ENCODE measurements at places on chromosomes 13 and 19.

- DNase-seq: no peak
Observed at GRCh38 chr19:38036707-38037611, 130.0 kb downstream of the SIPA1L3 start.

DNA sequence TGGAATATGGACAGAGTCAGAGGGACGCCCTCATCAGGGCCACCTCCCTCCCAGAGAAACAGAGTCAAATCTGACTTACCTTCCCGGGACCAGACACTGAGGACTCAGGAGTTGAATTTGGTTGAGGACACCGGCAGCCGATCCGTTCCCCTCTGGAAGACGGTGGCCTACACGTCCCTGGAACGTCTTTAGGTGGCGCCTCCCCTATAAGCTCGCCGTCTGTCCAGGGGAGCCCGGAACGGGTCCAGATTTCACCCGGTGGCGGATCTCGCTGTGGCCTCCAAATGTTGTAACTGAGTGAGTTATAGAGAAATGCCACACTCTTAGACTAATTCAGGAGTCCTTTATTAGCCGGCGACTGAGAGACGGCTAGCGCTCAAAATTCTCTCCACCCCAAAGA is 9.0 kb downstream of the TNFSF14 start:
- DNase-seq: no peak

DNA sequence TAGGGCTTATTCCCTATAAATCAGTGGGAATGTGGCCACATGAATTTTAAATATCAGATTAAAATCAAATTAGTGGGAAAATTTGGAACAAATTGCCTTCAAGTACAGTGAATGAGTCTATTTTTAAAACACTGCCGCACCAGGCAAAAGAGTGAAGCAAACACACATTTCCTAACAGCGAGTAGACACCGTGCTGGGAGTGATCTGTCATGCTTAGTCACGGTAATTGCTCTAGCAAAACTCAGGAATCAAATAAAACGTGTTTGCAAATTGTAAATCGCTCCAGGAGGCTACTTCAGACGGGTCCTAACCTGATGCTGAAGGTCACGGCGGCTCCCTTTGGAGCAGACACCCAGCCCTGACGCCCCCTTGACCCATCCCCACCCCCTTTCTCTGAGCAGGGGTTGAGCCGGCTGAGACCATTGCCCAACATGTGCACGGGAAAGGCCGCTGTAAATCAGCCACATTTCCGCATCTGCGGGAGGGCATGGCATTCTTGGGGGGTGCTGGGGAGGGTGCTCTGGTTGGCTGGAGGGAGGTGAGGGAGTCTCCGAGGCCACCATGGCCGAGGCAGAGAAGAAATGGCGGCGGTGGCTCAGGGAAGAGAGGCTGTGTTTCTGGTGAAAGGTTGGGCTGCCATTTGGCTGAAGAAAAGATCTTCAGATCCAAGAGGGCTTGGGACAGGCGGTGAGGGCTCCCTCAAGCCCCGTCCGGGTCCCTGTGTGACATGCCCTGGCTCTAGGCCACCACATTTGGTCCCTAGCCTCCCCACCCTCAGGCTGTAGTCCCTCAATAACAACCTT is 8.9 kb downstream of the CEBPA start:
- no peak for DNase-seq

GRCh38 chr19:49676136-49676783 is 811 bp upstream of the PRMT1 start:
- peak; percentile 80 for DNase-seq

DNA sequence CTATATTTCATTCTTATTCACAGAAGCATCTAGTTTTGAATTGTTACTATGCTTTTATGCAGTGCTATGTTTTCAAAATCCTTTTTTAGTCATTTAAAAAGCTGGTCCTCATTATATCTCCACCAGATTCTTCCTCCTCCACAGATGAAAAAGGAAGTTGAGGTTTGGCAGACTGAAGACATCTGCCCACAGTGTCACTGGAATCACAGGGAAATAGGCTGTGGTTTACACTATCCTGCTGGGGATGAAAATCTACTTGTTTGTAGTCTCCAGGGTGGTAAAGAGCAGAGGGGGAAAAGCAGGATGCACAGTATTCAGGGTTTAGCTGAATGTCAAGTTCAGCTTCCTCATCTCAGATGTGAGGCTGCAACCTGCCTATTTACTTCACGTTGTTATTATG is 351.2 kb downstream of the DNAJC15 start:
- no peak for DNase-seq

GRCh38 chr13:93398167-93399035 is 171.8 kb downstream of the GPC6 start:
- DNase-seq: no peak

DNA sequence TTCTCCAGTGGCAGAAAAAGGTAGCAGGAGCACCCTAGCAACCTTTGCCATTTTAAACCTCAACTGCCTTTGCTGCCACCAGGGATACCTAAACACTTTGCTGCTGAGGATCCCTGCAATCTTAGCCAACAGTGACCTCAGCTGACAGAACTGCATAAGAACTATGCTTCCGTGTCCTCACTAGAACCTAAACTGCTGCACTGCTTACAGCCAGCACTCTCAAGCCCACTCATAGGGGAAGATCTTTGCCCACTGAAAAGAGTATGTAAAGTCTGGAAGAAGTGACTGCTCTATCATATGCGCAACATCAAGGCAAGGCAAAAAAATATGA is 270.0 kb upstream of the PCDH20 start:
- peak; percentile 5 for DNase-seq

DNA sequence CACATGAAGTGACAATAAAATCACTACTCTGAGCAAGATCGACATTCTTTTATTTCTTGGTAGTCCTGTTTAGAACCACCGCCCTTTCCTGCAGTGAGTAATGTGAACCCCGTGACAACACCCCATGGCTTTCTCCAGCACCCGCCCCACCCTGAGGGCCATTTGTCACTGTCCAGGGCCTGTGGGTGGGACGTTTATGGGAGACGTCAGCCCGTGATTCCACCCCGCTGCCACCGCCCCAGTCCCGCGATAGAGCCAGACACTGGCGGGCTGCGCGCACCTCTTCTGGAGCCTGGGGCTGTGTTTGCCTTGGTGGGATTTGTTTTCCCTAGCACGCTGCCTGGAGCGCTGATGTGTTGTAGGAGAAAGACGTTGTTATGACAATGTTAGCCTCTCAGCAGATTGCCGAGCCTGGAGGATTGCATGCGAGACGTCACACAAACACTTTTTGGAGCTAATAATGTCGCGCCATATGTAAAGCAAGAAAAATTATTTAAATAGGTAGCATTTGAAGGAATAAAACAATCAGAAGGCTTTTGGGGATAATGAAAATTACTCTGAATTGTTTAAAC is 263.7 kb downstream of the TEX29 start:
- DNase-seq: peak; percentile 72

- DNase-seq: no peak
Observed at GRCh38 chr13:113883921-113884804, 20.3 kb upstream of the GAS6 start.

DNA sequence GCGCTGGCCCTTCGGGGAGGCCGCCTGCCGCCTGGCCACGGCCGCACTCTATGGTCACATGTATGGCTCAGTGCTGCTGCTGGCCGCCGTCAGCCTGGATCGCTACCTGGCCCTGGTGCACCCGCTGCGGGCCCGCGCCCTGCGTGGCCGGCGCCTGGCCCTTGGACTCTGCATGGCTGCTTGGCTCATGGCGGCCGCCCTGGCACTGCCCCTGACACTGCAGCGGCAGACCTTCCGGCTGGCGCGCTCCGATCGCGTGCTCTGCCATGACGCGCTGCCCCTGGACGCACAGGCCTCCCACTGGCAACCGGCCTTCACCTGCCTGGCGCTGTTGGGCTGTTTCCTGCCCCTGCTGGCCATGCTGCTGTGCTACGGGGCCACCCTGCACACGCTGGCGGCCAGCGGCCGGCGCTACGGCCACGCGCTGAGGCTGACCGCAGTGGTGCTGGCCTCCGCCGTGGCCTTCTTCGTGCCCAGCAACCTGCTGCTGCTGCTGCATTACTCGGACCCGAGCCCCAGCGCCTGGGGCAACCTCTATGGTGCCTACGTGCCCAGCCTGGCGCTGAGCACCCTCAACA is 1.2 kb downstream of the F2RL3 start:
- no peak for DNase-seq

DNA sequence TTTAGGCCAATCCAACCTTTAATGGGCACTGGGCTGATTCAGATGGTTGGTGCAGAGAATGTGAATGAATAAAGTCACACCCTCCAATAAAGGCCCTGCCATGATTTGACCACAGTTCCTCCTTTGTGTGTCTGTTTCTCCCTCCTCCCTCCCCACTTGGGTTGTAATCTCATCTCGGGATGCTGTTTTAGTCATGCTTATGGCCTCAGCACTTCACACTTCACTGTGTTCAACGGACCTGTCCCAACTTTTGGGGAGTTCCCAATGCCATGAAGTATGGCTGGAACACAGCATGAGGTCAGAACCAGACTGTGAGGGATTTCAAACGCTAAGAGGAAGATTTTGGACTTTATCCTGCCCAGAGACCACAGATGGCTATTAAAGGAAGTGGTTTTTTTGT is 5.6 kb upstream of the RAB8A start:
- no peak for DNase-seq

GRCh38 chr13:50721672-50721992 is 121.9 kb downstream of the DLEU7 start:
- DNase-seq: no peak

DNA sequence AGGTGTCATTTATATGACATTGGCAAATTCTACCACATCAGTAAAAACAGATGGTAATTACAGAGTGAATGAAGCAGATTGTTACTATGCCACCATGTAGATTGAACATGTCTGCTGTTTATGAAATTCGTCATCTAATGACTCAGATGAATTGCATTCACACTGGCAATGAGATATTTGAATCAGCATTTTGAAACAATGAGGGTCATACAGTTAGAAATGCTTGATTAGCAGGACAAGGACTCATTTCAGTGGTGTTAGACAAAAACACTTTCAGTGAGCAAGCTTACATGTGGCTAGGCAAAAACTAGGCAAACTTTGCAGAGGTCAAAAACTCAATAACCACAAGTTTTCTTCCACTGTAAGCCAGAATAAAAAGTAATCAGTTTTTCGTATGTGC is 1165.0 kb downstream of the SLITRK1 start:
- no peak for DNase-seq

DNA sequence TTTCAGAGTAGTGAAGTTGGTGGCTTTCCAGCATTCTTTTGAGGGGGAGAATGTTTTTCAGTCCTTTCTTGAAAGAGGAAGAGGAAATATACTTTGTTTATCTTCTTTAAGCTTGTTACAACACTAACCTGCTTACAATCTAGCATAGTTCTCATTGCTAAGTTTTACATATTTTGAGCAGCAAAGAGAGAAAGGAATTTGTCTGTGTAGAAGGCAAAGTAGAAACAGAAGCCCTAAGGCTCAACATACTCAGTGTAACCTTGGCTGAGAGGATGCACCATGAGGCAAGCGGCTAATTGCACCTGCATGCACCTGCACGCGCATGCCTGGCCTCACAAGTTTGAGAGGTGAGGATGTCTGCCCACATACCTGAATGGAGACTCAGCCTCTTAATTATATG is 2.2 kb downstream of the FRY start:
- DNase-seq: no peak

DNA sequence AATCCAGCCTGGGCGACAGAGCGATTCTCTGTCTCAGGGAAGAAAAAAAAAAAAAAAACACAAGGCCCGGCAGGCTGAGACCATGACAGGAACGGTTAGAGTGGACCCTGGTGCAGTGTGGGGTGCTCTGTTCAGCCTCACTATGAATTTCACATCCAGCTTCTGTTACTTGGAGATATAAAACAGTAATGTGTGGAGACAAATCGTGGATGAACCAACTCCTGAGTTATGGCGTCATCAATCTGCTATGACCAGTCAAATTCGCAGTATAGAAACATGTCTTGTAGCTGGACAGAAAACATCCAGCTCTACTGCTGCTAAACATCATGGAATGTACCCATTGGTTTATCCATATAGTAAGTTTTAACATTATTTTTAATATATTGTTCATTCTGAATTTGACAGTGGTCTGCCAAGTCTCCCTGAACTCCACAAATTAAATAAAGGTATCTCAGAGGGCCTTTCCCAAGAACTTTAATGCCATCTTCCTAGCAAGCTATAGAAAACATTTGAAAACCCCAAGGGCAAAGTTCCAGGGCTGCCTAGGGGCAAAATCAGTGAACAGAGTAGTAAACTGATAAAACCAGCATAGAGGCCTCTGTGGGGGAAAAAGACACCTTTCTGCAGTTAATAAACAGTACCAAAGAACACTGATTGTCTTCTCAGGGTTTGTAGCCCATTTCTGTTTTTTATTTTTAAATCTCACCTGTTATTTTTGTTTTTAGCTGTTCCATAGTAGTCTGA is 75.8 kb downstream of the LRCH1 start:
- DNase-seq: no peak

- DNase-seq: no peak
Observed at GRCh38 chr13:42821437-42821836, 40.1 kb downstream of the FAM216B start.

DNA sequence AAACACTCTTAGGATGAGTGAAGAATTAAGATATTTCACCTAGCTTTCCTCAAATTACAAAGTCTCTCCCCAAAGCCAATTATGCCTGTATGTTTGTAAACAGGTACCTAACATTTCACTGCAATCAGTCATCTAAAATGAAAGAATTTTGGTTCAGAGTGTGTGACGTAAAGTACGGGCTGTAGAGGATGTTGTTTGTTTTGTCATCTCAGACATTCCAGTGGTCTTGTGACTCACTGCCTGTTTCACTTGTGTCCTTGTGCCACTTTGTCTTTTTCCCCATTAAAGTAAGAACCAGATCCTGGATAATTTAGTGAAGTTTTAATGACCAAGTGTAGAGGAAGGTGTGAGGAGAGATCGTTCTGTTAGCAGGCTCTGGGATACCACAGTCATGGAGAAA is 28.6 kb upstream of the EID2 start:
- no peak for DNase-seq

DNA sequence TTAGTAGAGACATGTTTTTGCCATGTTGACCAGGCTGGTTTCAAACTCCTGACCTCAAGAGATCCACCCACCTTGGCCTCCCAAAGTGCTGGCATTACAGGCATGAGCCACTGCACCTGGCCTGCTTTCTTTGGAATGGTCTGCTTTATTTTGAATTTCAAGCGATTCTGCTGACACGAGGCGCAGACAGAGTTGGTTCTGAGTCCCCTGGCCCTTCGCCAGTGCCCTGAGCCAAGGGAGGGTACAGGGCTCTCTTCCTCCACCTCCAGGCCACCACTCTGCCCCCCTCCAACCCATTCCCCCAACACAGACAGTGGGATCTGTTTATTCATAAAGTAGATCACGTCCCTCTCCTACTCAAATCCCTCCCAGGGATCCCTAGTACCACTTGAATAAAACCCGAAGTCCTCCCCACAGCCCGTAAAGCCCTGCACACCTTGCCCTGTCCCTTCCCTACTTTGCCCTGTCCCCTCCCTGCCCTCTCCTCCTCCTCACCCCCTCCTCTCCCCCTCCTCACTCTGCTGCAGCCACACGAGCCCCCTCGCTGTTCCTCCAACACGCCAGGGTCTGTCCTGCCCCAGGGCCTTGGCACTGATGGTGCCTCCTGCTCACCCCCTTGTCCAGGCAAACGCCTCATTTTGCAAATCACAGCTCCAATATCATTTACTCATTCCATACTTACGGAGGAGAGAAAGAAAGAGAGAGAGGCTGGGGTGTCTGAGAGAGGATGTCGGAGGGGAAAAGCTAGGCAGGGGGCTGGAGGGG is 22.4 kb downstream of the ZNRF4 start:
- no peak for DNase-seq
